ENCODE measurements at places on chromosomes 7 and 10. TPM values are rescaled to one million over a fixed set of nuclear protein-coding genes. Genes with fewer than 3 reads are reported as not detected.

The FAM237B gene
- total RNA-seq = not detected

The ASB10 gene
- 3.1 TPM for total RNA-seq

The CPA2 gene
- 0.44 TPM for total RNA-seq

The AKR1C2 gene
- total RNA-seq = 10.9 TPM

The NEURL1 gene
- 19.8 TPM for total RNA-seq

The TFAM gene
- 37.5 TPM for total RNA-seq

The NUDT13 gene
- 2.0 TPM for total RNA-seq

DNA sequence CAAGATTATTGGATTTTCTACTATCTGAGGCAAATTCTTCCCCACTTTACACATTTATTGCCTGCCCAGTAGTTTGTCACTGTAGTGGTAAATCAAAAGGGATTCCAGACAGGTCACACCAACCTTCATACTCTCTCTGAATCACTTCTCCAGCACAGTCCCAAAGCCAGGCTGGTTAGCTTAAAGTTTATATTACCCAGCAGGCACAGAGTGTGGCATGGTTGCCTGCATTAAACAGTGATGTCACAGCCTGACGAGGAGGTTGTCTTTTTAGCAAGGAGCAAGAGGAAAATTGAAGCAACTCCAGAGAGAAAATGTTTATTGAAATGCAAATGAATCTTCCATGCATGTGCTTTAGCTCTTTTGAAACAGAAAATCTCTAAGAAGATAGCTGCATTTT lies 375.5 kb upstream of the CELF2 start:
- no peak for DNase-seq

- no peak for DNase-seq
These were observed 2.1 kb upstream of the NDUFB8 start for GRCh38 chr10:100531761-100532160.

DNA sequence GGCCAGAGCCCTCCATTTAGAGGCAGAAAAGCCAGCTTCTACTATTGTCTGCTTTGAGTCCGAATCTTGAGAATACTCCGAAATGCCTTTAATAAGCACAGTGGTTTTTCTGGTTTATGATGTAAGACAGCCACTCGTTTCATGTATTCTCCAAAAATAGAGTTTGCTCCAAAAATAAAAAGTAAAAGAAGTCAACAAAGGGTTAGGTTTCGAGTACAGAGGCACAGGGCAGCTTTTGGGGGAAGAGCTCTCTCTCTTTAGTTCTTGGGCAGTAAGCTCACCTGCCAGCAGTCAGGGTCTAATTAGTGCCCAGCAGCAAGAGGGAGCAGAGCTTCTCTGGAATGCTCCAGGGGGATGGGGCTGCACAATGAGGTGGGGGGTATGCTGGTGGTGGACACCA lies 20.2 kb downstream of the CREB3L2 start:
- no peak for DNase-seq

GRCh38 chr10:73818402-73818801 lies 7.0 kb upstream of the NDST2 start:
- no peak for DNase-seq

DNA sequence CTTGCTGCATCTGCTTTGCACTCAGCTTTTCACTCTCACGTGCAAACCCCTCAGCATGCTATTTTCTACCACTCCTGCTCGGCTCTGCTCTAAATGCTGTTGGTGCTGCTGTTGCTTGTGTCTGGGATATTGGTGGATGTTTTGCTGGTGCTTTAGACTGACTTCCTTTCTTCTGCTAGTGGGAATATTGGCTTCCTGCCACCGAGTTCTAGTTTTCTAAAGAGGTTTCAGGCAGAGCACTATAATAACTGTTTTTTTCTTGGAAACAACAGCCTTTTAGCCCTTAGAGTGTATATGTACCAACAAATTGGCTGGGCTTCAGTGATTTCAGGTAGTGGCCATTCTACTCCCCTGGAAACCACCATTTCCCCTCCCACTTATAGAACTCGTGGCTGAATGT lies 27.8 kb downstream of the TMEM236 start:
- peak; percentile 52 for DNase-seq

DNA sequence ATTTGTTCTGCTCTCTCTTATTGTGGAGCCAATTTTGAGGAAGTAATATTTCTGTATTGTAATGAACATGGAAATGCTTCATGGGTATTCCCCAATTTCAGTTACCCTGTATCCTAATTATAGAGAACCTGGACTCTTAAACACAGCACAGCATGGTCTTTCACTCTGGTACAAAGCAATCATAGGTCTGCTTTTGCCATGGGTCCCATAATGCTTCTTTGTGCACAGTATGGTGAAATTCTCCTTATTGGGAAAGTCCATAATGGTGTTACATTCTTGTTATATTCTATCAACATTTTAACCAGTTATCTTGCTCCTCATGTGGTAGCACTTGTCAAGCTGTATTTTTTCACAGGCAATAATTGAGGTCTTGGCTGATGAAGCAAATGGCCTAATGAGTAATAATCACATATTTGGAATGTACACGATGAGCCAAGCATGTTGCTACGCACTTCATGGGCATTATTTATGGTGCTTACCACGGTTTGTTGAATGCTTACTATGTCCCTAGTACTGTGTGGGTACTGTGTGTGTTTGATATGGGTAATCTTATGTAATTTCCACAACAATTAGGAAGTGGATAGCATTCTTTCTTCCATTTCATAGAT lies 42.9 kb downstream of the PRKG1 start:
- DNase-seq = no peak

GRCh38 chr10:114239117-114239993 lies at the start of gene VWA2:
Gene VWA2, plus strand, starts transcription at chr10:114239254. Its CDS starts 9,460 bp downstream, at chr10:114248714.
- no peak for DNase-seq

- peak; percentile 61 for DNase-seq
These were observed 11.5 kb upstream of the MICU1 start for GRCh38 chr10:72637398-72637857.

GRCh38 chr7:100034871-100035510 lies 14.6 kb upstream of the ZSCAN21 start:
- DNase-seq = no peak

DNA sequence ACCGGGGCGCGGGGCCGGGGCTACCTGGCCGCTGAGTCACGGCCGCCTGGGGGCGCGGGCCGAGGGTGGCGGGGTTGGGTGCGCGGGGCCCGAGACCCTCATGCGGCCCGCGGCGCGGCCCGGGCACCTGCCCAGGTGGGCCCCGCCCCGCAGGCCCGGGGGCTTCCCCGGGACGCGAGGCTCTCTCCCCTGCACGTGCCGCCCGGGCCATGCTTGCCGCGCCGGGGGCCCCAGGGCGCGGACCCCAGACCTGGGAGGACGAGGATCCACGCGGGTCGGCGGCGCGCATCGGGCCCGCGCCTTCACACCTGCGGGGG lies 402 bp downstream of the MAFK start:
- peak; percentile 20 for DNase-seq

GRCh38 chr7:23334482-23335056 lies 35.4 kb downstream of the MALSU1 start:
- DNase-seq = peak; percentile 59

GRCh38 chr10:60041489-60042133 lies 135.3 kb upstream of the CCDC6 start:
- peak; percentile 12 for DNase-seq

- DNase-seq = peak; percentile 92
These were observed 287.6 kb downstream of the TWIST1 start for GRCh38 chr7:18829858-18830285.

DNA sequence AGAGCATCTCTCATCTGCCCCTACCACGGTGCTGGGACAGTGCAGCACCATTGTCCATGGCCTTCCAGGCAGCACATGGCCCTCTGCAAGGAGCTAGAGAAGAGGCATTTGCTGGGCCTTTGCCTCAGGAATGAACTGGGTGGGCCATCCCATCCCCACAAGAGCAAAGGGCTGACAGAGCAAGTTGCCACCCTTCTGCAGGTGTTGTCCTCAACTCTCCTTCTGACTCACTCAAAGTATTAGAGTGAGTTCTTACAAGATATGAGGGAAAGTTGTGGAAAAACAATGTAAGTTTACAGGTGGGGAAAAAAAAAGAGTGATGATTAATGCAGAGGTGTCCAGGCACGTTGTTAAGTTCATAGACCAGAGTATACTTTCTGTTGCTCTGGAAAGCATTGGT lies 261.2 kb downstream of the SKIDA1 start:
- no peak for DNase-seq

DNA sequence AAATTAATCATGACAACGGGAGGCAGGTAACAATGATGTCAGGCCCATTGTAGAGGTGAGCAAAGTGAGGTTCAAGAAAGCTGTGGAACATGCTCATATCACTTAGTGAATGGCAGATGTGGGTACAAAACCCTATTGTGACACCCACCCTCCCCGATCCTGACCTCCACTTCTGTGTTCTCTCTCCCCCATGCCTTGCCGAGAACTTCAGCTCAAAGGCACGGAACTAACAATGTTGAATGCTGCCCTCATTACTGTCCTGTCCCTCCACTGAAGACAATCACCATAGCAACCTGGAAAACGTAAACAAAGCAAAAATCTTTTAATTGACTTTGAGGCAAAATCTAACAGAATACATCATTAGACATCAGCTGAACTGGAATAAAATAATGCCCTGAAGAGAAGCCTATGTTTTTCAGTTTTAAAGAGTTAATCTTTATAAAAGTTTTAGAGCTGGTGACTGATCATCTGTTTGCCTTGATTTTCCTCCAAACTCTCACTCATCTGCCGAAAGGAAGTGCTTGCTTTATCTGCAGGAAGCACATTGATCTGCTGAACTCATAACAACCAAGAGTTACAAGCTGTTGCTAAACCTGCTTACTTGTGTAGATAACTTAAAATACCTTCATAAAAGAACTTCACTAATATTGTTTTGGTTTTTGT lies 133.6 kb downstream of the CUBN start:
- peak; percentile 84 for DNase-seq

GRCh38 chr7:27793780-27794179 lies 53.8 kb downstream of the TAX1BP1 start:
- DNase-seq = no peak

DNA sequence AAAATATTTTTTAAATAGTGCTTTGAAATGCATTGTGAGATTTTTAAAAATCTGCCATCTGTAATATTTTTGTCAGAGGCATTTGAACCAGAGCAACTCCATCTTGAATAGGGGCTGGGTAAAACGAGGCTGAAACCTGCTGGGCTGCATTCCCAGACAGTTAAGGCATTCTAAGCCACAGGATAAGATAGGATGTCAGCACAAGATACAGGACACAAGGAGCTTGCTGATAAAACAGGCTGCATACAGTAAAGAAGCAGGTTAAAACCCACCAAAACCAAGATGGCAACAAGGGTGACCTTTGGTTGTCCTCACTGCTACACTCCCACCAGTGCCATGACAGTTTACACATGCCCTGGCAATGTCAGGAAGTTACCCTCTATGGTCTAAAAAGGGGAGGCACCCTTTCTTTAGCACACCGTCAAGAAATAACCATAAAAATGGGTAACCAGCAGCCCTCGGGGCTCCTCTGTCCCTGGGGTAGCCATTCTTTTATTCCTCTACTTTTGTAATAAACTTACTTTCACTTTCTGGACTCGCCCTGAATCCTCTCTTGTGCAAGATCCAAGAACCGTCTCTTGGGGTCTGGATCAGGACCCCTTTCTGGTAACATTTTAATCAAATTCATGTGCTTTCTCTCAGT lies 273.7 kb downstream of the SEMA3D start:
- DNase-seq = peak; percentile 16

DNA sequence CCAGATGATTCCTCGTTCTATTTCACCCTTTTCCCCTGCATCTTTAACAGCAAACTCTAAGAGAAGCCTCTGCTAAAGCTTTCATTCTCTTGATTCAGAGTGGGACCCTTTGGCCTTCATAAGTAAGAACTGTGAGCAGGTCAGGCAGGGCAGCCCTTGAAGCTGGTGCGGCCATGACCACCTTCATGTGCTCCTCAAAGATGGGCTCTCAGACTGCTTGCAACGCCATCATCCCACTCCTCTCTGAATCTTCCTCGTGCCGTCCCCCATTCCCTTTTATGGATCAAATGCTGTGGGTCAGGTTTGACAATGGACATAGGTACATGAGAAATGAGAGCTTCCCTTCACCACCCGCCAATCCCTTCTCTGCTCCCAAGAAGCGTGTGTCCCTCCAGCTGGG lies 207.4 kb downstream of the TCF7L2 start:
- no peak for DNase-seq

DNA sequence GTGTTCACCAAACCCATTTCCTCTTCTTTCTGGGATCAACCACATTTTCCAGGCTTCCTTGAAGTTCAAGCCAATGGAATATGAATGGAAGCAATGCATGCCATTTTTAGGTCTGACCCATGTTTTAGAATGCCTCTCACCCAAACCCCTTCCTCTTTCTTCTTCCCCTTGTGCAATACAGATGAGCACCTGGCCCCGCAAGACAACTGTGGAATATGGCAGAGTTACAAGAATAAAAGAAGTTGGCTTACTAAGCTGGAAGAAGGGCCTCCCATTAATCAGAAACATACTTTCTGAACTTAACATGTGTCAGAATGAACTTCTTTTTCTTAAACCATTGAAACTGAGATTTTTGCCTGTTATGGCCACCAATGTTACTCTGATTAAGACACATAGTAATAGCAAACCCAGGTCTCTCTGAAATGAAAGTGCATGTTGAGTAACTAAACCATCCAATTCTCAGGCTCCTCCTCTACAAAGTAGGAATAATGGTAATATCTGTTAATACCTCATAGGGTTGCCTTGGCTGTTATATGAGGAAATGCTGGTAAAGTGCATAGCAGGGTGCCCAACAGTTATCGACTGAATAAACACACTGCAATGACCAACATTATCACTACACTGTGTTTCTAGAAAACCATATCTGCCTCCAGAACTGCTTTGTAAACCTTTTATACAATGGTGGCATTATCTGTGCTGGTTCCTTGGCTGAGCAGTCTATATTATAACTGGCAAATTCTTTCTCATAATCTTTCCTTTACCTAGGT lies 382.2 kb upstream of the NRP1 start:
- DNase-seq = peak; percentile 73

DNA sequence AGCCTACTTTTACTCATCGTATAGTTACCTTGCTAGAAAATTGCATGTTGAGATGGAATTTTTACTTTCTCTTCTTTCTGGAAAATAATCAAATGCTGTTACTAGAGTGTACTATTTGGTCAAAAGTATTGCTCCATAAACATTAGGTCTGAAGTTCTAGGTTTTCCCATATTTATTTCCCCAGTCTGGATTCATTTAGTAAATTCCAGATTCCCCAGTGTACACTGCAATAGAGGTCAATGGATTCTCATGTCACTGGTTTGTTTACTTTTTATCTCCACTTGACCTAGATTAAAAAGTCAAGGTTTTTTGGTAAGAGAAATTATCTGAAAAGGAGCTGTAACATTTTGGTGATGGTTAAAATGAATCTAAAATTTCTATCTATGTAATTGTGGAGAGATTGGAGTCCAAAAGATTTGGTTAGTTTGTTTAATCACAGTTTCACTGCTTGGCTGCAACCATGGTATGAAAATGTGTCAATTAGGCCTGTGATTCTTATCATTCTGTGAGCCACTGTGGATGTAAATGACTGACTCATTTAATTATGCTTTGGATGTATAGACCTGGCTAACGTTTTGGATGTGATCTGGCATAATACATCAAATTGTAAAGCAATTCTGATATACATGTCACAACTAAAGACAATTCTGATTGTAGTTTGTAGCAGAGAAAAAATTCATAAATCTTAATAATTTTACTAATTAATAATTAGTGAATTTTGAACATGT lies 32.7 kb upstream of the STEAP4 start:
- DNase-seq = peak; percentile 31

Data from muscle of leg (tissue), 16 donors.